Endothelial cell of coronary artery (primary cell): ENCODE measurements at places on chromosomes 4 and X. TPM values are rescaled to one million over a fixed set of nuclear protein-coding genes. Genes with fewer than 3 reads are reported as not detected.

Gene DDX53
- not detected in 2 replicates for total RNA-seq

Gene CABS1
- not detected in 2 replicates for total RNA-seq

Gene OPRPN
- not detected in 2 replicates for total RNA-seq

Gene FSTL5
- 0.18 TPM in 1 of 2 replicates, not detected in the other for total RNA-seq

Gene HTN1
- total RNA-seq = not detected in 2 replicates

Gene P2RY4
- total RNA-seq = 0.09 TPM in 1 of 2 replicates, not detected in the other

Gene ANOS1
- total RNA-seq = 0.28 and 0.54 TPM in 2 replicates

Gene ADH7
- not detected in 2 replicates for total RNA-seq

Gene DRD5
- total RNA-seq = not detected in 2 replicates

Gene FGFBP1
- total RNA-seq = not detected in 2 replicates

Gene SSX5
- total RNA-seq = not detected in 2 replicates

Gene AR
- 0.75 and 1.1 TPM in 2 replicates for total RNA-seq

Gene OTUD6A
- not detected in 2 replicates for total RNA-seq

Gene GIMD1
- total RNA-seq = not detected in 2 replicates

Gene CPEB2
- 6.2 and 10.2 TPM in 2 replicates for total RNA-seq

Gene SSX2
- not detected in 2 replicates for total RNA-seq

Gene CORIN
- total RNA-seq = 0.09 and 1.9 TPM in 2 replicates

Gene KCTD8
- total RNA-seq = under 0.01 TPM in 1 of 2 replicates, not detected in the other

Gene SCD5
- total RNA-seq = 37.3 and 52.5 TPM in 2 replicates

Gene TEX13C
- total RNA-seq = not detected in 2 replicates

Gene TRAM1L1
- 0.09 and 0.36 TPM in 2 replicates for total RNA-seq

Gene PCSK1N
- total RNA-seq = not detected in 2 replicates
